Activated CD8-positive, alpha-beta T cell treated with anti-CD3 and anti-CD28 coated beads, Interleukin-2, amount 10 ng/mL, durations not matched to agents 7 days and 5 days (primary cell): ENCODE measurements at places on chromosomes 5 and 9. TPM values are rescaled to one million over a fixed set of nuclear protein-coding genes. Genes with fewer than 3 reads are reported as not detected.

DNA sequence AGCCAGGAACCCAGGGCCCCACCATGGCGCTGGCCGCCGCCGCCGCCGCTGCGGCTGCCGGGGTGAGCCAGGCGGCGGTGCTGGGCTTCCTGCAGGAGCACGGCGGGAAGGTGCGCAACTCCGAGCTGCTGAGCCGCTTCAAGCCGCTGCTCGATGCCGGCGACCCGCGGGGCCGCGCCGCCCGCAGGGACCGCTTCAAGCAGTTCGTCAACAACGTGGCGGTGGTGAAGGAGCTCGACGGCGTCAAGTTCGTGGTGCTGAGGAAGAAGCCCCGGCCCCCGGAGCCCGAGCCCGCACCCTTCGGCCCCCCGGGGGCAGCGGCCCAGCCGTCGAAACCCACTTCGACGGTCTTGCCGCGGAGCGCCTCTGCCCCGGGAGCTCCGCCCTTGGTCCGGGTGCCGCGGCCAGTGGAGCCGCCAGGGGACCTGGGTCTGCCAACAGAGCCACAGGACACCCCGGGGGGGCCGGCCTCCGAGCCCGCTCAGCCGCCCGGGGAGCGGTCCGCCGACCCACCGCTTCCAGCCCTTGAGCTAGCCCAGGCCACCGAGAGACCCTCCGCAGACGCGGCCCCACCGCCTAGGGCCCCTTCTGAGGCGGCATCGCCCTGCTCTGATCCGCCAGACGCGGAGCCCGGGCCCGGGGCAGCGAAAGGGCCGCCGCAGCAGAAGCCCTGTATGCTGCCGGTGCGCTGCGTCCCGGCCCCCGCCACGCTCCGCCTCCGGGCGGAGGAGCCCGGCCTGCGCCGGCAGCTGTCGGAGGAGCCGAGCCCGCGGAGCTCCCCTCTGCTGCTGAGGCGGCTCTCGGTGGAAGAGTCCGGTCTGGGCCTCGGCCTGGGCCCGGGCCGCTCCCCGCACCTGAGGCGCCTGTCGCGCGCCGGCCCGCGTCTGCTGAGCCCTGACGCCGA is 749 bp downstream of the SOWAHA start:
- peaks cover 48% of the 10 kb centered on the region for H3K27me3 ChIP-seq
- no peak overlapping the region for H3K4me3 ChIP-seq
- H3K27ac ChIP-seq: no peak overlapping the region

DNA sequence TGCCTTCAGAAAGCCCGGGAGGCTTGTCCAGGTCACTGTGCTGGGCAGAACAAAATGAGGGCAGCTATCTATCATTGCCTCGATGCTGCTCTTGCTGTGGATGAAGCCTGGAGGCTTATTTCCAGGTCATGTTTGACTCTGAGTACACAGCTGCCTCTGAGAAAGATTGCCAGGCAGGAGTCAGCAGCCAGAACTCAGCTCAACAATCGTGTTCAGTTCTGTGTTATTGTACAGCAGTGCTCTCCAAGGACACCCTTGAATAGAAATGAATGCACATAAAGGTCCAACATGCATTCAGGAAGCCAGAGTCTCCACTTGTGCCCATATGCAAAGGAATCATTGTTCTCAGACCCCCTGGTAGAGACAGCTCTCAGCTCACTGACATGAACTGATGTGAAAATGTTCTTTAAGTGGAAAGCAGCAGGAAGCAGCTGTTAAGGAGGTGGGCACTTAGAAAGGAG is 61.7 kb upstream of the ZFR start:
- no peak for DNase-seq
- H3K36me3 ChIP-seq: no peaks in the 10 kb centered on the region
- H3K27ac ChIP-seq: no peak overlapping the region
- H3K4me1 ChIP-seq: no peaks in the 10 kb centered on the region
- peaks cover 24% of the 10 kb centered on the region for H3K27me3 ChIP-seq
- H3K4me3 ChIP-seq: no peak overlapping the region

GRCh38 chr9:121307976-121308375 is 40.0 kb downstream of the GSN start:
- no peaks in the 10 kb centered on the region for H3K4me1 ChIP-seq
- no peak overlapping the region for H3K27ac ChIP-seq
- no peak overlapping the region for H3K4me3 ChIP-seq

C5orf52 gene
- total RNA-seq: not detected
